CD4-positive, alpha-beta T cell treated with Interleukin-10 for 1 hour (primary cell): ENCODE measurements at places on chromosomes 11 and 22.

DNA sequence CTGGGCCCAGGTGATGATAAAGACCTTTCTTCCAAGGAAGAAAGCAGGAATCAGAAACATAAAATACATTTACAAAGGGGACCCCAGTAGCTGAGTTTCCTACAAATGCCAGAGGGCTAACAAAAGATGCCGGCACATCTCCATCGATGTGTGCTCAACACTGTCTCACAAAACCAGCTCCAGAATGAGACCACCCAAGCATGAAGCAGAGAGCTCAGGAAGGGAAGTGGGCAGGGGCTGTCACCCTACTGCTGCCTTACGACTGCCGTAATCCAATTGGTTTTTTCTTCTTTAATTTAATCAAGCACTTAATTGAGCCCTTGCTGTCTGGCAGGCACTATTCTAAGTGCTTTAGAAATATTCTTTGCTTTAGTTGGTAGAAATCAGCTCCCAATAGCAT lies 26.1 kb downstream of the SMCO4 start:
- DNase-seq = no peak

DNA sequence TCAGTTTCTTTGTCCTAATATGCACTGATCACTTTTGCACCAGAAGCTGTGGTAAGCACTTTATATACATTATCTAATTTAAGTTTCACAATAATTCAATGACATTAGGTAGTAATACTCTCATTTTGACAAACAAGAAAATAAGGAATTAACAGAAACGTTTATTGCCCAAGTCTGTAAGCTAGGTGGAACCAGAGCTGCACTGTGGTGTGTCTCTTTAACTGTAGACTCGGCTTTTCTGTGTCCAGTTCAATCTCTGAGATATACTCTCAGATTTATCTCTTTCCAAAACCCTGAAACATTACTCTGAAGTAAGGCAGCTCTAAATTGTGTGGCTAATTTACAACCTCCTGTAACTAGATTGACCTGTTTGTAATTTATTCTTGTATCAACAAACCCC lies 101.1 kb downstream of the MUC15 start:
- no peak for DNase-seq

GRCh38 chr22:20644071-20644642 lies 129.8 kb upstream of the SERPIND1 start:
- no peak for DNase-seq

GRCh38 chr22:23478175-23478574 lies 101.9 kb downstream of the IGLL1 start:
- no peak for DNase-seq

- DNase-seq = no peak
These were observed 106.4 kb downstream of the EHF start for GRCh38 chr11:34727228-34727737.

DNA sequence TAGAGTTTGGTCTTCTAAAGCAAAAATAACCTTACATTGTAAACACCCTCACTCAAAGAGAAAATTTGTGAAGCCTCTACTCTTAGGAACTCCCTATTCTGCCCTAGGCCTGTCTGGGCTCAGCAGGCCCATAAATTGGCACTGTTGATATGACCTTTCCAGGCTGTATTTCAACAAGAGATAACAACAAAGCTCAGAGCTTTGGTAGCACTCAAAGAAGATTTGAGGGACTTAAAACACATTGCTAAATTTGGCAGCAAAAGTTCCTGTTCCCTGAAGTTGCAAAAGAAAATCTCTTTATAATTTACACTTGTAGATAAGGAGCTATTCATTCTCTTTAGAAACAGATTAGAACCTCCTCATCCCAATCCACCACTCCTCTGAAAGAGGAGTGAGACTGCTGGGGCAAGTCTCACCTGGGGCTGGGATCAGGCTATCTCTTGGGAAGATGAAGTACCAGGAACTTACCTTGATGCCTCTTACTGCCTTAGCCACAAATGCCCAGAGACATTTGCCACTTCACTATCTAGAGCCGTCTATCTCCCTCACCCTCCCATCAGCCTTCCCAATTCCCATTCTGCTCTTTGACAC lies 110.4 kb upstream of the AKIP1 start:
- DNase-seq = no peak

DNA sequence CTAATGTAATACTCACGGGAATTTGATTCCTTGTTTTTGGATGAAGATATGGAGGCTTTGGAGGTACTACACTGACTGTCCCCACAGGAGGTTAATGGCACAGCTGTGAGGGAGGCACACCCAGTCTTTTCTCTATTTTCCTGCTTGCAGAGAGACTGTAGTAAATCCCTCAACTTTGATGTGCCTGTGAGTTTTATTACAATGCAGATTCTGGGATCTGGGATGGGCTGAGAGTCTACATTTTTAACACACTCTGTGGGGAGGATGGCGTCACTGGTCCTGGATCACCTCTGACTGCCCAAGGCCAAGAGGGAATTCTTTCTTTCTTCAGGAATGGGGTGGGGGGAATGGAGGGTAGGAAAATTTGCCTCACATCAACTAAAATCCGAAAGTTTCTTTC lies 80.2 kb upstream of the NTM start:
- DNase-seq = no peak

GRCh38 chr11:86608251-86608799 lies 64.1 kb downstream of the ME3 start:
- peak; percentile 47 for DNase-seq

GRCh38 chr11:77035580-77035979 lies 1.4 kb downstream of the B3GNT6 start:
- no peak for DNase-seq

DNA sequence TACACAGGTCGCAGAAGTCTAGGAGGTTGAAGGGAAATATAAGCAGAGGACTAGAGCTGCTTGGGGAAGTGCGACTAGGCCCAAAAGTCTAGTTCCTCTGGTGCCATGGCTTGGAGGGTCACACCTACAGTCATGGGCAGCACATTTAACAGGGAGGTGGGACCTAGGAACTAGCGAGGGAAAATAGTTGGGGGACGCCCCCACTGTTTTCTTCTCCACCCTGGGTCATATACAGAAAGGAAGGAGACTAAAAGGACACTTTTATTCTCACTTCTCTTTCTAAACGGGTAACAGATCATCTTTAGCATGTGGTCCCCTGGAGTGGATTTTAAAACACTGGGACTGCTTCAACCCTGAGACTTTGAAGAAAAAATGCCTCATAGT lies 16.6 kb downstream of the APIP start:
- no peak for DNase-seq

GRCh38 chr11:91394727-91395414 lies 829.7 kb upstream of the FAT3 start:
- DNase-seq = no peak

- no peak for DNase-seq
These were observed 138.5 kb upstream of the CTSC start for GRCh38 chr11:88475991-88476418.
